ENCODE measurements at places on chromosomes 2 and 18. TPM values are rescaled to one million over a fixed set of nuclear protein-coding genes. Genes with fewer than 3 reads are reported as not detected.

DNA sequence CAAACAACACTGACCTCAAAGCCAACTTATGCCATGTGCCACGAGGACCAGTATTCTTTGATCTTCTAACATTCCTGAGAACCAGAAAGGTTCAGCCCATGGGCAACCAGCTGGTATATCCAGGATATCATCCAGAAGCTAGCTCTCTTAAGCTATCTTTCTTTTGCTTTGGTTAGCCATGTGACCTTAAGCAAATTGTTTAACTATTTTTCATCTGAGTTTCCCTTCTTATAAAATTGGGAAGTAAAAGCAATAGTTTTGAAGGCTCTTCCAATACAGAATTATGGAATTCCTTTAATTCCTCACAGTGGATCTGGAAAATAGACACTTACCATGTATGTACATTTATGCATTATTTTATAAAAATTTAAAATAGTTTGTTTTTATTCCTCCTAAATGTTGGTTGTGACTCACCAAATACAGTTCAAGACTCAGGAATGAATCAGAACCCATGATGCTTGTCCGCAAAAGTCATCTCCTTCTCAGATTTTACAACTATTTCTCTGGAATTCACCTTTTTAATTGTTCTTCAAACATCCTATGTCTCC, 435.7 kb downstream of the ZEB2 start:
- no peak for DNase-seq

- DNase-seq = no peak
These were observed 28.5 kb upstream of the ACKR3 start for GRCh38 chr2:236541008-236541562.

GRCh38 chr2:189082376-189082975, 97.1 kb downstream of the COL5A2 start:
- no peak for DNase-seq

DNA sequence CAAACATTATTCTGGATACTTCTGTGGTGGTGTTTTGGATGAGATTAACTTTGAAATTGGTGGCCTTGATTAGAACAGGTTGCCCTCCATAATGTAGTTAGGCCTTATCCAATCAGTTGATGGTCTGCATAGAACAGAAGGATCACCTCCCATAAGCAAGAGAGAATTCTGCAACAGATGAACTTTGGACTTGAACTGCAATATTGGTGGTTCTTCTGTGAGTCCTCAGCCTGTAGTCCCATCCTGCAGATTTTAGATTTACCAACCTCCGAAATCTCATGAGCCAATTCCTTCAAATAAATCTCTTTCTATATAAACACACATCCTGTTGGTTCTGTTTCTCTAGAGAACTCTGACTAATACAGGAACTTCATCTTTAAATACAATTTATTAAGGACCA, 81.9 kb downstream of the IRS1 start:
- DNase-seq = no peak

GRCh38 chr18:2411381-2411960, 159.8 kb downstream of the METTL4 start:
- no peak for DNase-seq

DNA sequence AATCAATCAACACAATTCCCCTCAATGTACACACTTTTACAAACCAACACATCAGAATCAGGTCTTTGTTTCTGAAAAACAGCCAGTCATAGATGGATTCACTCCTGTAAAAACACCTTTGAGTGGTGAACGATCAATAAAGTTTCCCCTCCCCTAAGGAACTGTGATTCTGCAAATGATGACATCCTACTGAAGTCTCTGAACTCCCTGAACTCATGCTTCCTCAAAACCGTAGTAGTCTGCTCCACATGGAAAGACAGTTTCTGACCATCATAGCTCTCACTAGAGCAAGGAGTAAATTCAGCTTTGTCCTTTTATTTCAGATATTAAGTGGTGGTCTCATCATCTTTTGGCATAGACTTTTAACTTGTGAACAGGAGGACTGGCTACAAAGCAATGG, 43.5 kb upstream of the ACTR3 start:
- no peak for DNase-seq

DNA sequence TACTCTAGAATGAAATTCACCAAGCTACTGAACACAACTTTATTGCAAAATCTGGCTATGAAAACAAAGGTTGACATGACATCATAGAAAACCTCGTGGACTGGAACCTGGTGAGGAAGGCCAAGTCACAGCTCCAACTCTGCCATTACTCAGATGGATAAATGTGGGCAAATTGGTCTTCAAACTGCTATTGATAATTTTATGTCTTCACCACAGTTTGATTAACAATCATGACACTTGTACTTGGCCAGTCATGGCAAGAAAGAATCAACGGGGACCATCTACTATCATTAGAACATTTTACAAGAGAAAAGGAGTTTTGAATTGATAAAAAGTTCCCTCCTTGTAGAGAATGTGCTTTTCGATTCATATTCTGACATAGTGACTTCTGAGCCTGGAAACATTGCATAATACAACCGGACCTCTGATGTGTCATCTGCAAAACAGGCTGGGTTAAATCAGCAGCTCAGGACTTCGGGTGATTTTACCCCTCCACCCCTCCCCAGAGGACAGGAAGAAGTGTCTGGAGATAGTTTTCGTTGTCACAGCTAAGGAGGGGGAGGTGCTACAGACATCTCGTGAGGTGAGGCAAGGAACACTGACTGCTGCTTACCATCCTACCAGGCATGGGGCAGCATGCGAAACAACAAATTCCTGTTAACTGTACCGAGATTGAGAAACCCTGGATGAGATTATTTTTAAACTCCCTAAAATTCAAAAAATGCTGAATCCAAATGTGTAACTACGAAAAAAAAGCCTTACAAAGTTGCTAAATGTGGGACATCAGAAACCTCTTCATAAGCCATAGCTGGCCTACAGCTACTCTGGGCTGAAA, 8.4 kb downstream of the L3MBTL4 start:
- no peak for DNase-seq

DNA sequence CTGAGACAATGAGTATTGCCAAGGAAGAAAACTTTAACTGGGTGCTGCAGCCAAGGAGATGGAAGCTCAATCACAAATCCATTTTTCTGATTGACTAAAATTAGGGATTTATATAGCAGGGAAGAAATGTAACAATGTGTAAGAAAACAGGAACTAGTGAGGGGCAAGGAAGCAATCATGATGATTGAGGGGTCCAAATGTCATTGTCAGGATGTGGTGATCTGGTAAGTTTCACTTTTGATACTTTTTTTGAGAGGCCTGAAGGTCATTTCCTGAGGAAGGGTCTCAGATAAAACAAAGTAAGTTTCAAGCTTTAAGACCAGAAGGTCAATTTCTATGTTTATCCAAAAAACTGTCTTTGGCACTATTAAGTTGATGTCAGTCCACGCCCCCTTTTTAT, 12.0 kb upstream of the GCC2 start:
- DNase-seq = no peak

- DNase-seq = no peak
These were observed 85.2 kb downstream of the EML4 start for GRCh38 chr2:42254186-42254895.

DNA sequence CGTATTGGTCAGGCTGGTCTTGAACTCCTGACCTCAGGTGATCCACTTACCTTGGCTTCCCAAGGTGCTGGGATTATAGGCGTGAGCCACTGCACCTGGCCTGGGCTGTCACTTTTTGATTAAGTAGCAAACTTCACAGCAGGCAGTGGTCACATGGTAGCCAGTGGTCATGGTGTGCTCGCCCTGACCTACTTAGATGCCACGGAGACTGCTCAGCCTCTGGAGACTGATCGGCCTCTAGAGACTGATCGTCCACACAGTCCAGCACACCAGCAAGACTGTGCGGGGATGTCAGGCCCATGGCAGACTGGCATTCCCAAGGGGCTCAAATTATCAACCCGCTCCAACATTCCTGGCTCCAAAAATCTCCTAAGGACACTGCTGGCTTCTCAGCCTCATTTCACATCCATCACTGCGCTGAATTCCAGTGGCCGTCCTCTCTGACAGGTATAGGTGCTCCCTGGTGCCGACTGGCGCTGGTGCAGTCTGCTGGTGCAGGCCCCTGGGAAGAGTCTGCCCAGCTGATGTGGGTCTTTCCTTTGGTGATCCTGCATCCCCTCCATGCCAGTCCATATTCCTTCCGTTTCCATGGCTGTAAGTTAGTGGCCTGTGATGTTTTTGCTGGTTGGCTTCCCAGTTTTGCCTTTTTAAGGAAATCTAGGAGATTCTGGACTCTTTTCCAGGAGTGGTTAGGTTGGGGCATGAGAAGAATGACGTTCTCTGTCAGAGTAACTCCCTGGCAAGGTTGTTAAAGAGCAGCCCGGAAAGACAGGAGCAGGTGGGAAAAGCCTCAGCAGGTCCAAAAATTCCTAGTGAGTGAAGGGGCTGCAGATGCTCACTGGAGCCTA, 374.5 kb upstream of the HS6ST1 start:
- DNase-seq = no peak

- DNase-seq = no peak
These were observed 16.3 kb downstream of the PCBP1 start for GRCh38 chr2:70103531-70104061.

DNA sequence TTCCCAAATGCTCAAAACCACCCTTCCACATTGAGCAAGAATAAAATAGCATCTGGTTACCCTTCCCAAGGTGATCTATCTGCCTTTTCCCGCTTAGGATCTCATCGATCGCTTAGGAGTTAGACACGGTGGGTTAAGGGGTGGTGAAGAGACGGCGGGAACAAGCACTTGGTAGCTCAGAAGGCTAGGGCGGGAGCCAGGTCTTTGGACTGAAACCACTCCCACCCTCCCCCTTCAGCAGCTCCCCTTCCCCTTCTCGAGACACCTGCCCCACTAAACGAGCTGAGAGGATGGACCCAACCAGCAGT, 513 bp downstream of the THOC1 start:
- DNase-seq = no peak

- DNase-seq = no peak
These were observed 159.2 kb downstream of the BCL2 start for GRCh38 chr18:63160172-63160995.

DNA sequence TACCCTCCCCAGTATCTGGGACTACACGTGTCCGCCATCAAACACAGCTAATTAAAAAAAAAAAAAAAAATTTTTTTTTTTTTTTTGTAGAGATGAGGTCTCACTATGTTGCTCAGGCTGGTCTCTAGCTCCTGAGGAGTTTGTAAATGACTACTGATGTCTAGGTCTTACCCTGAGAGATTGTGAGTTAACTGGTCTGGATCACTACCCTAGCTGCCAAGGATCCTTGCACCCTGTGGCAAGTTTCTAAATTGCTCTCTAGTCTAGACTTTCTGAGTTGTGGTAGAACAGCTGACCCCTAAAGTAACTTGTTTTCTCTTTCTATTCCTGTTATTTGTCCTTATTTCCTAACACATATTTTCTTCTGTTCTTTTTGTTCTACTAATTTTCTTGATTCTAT, 44.5 kb downstream of the ABHD3 start:
- DNase-seq = no peak

DNA sequence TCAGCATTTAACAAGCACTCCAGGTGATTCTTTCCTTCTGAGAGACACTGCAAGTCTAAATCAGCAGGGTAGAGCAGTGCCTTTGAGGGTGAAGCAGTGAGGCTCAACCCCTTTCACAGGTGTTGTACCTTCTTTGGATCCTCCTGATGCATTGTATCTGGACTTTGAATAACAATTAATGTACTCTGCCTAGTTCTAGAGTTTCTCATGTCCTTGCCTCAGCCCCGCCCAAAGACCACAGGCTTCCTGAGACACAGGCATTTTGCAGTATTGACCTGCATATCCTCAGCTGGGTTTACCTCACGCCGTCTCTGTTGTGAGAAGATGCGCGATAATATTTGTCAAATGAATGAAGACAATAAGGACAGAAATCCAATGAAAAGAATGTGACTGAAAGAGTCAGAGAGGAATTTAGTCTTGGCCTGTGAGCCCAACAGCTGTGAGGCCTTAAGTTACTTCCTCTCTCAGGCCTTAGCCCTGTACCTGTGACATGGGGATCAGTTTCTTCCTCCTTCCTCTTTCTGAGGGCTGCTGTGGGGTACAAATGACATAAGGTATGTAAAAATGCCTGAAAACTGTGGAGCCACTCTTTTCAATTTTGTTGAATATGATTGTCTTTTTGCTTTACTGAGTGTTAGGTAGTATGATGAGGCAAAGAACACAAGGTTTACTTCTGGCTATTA, 43.7 kb downstream of the WIPF1 start:
- DNase-seq = no peak

DNA sequence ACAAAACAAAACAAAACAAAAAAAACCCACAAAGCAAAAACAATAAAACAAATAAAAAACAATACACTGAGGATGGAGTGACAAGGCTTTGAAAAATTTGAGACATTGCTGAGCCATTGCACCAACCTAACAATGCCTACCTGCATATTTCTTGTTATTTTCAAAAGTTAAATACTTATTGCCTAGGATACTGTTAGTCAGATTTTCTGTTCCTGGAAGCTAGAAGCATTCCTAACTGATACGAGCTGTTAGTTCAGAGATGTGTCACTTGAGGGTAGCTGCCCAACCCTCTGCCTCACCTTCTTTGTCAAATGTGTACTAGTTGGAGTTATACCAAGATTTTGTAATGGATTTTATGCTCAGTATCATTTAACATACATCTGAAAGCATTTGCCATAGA, 187.2 kb downstream of the TXNL1 start:
- no peak for DNase-seq

- no peak for DNase-seq
These were observed 19.3 kb upstream of the TNFAIP6 start for GRCh38 chr2:151338115-151338514.

- no peak for DNase-seq
These were observed 422.6 kb upstream of the SETBP1 start for GRCh38 chr18:44258086-44258485.

- DNase-seq = no peak
These were observed 158.6 kb upstream of the RAB6C start for GRCh38 chr2:129820908-129821307.

- DNase-seq = no peak
These were observed 32.2 kb upstream of the ZFP36L2 start for GRCh38 chr2:43258547-43259156.

DNA sequence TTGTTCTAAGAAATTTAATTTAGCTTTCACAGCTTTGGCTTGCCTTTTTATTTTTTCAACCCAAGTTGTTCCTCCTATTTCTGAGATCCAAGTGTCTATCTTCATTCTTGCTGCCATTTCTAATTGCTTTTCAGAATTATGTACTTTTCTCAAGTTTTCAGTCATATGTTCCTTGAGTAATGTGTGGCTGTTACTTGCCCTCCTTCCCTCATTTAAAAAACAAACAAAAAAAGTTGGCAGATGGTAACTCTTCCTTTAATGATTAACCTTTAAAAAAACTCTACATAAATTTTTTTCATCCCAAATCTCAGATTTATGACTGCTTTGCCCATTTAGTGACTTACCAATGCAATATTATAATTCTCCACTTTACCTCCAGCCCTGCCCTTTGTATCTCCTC, 131.3 kb downstream of the GALNT3 start:
- no peak for DNase-seq

Gene SP5
- 0.60 TPM for total RNA-seq

Gene SFTPB
- total RNA-seq = not detected

Gene KIAA2012
- total RNA-seq = not detected

Gene SLC4A5
- total RNA-seq = 5.9 TPM

Gene DSG1
- total RNA-seq = not detected

Gene KIF5C
- 26.8 TPM for total RNA-seq

Gene IKZF2
- 21.9 TPM for total RNA-seq

Gene PDE1A
- 3.3 TPM for total RNA-seq

Gene STK11IP
- total RNA-seq = 39.7 TPM

Gene SCN9A
- total RNA-seq = 23.7 TPM

Gene SP100
- total RNA-seq = 2.3 TPM

Gene SERPINB2
- total RNA-seq = not detected

Gene SCG2
- total RNA-seq = 163 TPM

Measured in progenitor cell of endocrine pancreas (in vitro differentiated cells).